AG04450 (cell line): ENCODE measurements at places on chromosomes 1 and 21. TPM values are rescaled to one million over a fixed set of nuclear protein-coding genes. Genes with fewer than 3 reads are reported as not detected.

TNFRSF4 gene
- polyA plus RNA-seq: 0.07 and 0.24 TPM in 2 replicates

C1orf105 gene
- polyA plus RNA-seq: not detected in 2 replicates

GRCh38 chr1:233503366-233503954, 110.4 kb upstream of the KCNK1 start:
- DNase-seq: no peak

AIRE gene
- polyA plus RNA-seq: not detected in 2 replicates

DNA sequence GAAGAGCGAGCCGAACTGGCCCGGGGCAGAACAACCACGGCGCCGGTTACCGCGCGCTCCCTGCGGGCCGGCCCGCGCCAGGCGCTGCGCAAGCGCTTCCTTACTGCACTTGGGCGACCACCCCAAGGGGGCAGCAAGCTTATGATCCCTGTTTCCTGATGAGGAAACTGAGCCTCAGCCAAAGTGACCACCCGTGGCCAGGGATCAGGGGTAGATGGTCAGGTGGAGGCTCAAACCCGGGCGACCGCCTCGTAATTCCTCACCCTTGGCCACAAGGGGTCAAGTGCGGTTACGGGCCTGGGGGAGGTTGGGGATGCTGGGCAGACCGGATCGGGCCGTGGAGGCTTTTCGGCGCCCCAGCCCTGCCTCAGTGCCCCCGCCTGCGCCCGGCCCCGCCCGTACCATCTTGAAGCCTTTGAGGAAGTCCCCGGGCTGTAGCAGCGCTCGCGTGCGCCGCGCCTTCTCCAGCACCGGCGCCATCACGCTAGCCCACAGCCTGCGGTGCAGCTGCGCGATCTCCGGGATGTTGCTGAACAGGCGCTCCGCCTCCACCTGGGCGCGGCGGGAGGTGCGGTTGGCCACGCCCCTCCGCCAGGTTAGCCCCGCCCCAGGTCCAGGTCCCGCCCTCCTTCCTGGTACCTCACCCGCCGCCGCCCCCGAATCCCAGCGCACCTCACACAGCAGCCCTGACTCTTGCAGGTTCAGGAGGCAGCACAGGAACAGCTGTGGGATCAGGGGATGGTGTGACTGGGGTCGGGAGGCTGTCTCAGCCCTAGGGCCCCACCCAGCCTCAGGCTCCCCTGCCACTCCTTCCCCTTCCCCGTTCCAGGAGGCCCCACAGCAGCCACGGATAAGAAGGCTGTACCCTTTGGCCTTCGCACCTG, 5.4 kb upstream of the TNFRSF25 start:
- DNase-seq: no peak

DNA sequence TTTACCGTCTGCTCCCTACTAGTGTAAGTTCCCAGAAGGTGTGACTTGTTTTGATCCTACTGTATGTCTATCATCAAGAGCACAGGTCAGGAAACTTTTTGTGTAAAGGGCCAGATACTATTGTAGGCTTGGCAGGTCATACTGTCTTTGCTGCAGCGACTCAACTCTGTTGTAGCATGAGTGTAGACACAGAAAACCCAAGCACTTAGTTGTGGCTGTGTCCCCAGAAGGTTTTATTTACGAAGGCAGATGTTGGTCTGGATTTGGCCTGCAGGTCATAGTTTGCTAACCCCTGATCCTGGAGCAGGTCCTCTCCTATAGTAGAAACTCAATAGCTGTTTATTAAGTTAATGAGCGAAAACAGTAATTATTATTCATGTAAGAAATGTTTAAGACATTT, 365.9 kb upstream of the B3GALT2 start:
- DNase-seq: no peak

TIPRL gene
- 40.3 and 52.9 TPM in 2 replicates for polyA plus RNA-seq

FCRL1 gene
- polyA plus RNA-seq: not detected in 2 replicates
